ENCODE measurements at places on chromosomes 5 and 9. TPM values are rescaled to one million over a fixed set of nuclear protein-coding genes. Genes with fewer than 3 reads are reported as not detected.

SAXO1 gene
- under 0.01 TPM for total RNA-seq

CCDC171 gene
- total RNA-seq, result 2.8 TPM

CDH9 gene
- total RNA-seq, result not detected

RHOBTB3 gene
- 284 TPM for total RNA-seq

PLAC8L1 gene
- total RNA-seq, result not detected

TOR1B gene
- 41.4 TPM for total RNA-seq

SLC6A19 gene
- total RNA-seq, result not detected

GPX3 gene
- total RNA-seq, result 18.6 TPM

SLC25A2 gene
- total RNA-seq, result 0.19 TPM

ARL14EPL gene
- not detected for total RNA-seq

Data from regular cardiac myocyte (primary cell).